ENCODE measurements at places on chromosomes 1 and 21.

DNA sequence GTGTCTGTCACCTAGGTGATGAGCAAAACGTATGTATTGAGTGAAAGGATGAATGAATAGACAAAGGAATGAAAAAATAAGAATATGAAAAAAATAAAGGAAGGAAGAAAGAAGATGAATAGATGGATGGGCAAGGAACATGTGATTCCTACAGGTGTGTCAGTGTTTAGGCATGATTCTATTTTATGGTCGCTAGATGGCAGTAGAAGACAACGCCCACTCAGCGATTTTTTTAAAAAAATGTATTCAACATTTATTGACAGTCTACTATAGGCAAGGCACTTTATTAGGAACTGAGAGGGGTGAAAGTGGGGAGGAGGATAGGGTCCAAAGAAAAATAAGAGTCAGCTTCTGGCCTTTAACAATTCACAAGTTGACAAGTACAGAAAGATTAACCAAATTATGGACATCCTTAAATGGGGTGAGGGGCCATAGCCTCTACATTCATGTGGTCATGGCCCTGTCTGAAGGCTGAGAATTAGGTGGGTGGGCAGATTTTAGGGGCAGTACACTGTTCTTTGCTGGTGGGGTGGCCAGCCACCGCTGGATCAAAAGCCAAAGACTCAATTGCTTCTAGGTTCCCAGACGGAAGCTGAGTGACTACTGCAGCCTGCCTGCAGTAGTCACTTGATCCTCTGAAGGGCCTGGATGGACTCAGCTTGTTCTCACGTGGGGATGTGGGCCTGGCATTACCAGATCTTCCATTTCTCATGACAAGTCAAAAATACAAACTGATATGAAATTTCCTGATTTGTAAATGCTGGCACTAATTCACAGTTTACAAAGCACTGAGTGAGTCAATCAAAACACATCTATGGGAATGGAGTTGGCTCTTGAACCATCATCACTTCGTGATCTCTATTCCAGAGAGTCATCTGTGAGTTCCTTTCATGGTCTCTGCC is 83.9 kb downstream of the FASLG start:
- DNase-seq, result no peak

GRCh38 chr1:119483441-119484200 is 23.4 kb upstream of the HSD3B1 start:
- DNase-seq, result no peak

GRCh38 chr1:16175610-16176553 is 20.0 kb upstream of the EPHA2 start:
- no peak for DNase-seq

- DNase-seq, result no peak
Measured at GRCh38 chr1:24077278-24077978, 34.5 kb downstream of the MYOM3 start.

DNA sequence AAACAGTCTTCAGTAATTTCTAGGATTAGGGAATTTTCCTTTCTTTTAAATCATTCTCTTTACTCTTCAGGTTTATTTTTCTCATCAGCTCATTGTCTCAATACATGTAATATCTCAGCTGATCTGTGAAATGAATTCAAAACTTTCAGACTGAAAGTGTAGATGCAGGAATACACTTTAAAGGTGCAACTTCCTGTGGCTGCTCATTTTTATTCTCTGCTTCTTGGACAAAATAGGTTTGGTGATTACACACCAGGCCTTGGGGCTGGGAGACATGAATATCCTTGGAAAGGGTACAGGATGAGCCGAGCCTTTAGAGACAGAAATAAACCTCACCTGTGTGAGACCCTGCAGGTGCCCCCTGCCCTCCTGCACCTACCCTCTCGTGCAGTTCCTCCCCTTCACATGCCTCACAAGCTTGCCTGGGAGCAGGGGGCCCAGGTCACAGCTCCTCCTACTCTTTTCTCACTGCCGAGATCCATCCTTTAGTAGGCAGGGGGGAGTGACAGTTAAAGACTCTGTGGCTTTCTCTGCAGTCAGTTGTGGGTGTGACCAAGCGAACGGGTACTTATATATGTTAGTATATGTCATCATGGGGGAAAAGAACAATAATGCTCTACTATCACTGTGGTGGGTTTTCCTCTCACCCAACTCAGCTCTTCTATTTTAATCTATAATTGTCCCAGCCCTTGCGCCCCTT is 23.6 kb downstream of the XCL2 start:
- DNase-seq, result peak; percentile 69

GRCh38 chr1:109501644-109502363 is 7.7 kb downstream of the AMIGO1 start:
- no peak for DNase-seq

DNA sequence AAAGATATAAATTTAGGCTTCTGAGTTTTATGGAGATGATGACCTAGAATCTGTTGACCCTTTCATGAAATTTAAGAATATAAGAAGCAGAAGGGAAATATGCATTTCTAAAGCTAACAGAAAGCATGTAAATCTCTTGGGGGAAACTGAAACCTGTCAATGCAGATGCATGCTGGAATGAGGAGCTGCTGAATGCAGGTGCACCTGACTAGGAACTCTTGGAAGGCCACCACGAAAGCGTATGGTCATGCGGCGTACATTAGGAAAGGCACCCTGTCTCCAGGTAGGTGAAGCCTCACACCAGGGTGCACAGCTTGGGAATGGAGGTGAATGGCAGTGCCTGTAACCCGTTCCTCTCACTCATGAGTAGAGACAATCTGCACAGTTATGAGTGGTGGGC is 309.7 kb downstream of the SEC16B start:
- DNase-seq, result no peak

DNA sequence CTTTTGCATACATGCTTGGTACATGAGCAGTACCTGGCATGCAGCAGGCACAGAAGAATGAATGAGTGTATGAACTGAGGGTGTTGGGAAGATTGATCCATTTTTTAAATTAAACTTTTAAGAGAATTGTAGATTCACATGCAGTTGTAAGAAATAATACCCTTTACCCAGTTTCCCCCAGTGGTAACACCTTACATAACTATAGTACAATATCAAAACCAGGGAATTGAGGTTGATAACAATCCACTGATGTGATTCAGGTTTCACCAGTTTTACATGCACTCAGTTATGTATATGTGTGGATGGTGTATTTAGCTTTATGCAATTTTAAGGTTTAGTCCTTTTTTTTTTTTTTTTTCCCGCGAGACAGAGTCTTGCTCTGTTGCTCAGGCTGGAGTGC is 20.5 kb downstream of the TRABD2B start:
- no peak for DNase-seq

DNA sequence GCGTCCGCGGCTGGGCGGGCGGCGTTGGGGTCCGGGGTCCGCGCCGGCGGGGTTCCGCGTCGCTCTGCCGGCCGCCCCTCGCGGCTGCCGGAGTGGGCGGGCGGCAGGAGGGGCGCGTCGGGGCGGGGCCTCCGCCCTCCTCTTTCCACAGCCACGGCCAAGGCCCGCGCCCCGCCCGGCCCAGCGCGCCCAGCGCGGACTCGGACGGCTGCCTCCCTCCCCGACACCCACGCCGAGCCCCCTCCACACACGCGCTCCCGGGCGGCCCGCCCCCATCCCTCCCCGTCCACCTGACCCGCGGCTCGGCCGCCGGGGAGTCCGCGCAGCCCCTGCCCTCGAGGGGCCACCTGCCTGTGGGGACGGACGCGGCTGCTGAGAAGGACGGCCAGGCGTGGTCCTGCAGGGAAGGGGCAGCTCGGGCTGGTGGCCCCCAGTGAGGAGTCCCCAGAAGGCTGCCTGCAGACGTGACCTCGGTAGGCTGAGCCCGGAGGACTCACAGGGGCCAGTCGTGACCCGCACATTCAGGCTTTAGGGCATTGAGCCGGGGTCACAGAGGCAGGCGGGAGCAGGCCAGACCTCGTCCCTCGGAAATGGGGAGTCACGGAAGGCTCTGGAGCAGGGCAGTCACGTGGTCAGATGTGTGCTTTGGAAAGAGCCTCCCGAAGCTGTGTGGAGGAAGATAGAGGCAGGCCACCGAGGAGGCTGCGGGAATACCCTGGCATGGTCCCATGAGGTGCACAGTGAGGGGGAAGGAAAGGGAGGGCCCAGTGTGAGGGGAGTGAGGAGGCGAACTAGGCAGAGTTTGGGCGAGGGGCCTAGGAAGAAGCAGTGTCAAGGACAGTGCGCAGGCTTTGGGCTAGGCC is at the start of gene COL8A2:
Gene COL8A2, minus strand, starts transcription at position 94 of the 863 bp plus-strand sequence. CDS start 24,980 bp downstream, outside the sequence.
- peak; percentile 22 for DNase-seq

- DNase-seq, result no peak
Measured at GRCh38 chr1:153659656-153660055, 1.2 kb downstream of the SNAPIN start.

DNA sequence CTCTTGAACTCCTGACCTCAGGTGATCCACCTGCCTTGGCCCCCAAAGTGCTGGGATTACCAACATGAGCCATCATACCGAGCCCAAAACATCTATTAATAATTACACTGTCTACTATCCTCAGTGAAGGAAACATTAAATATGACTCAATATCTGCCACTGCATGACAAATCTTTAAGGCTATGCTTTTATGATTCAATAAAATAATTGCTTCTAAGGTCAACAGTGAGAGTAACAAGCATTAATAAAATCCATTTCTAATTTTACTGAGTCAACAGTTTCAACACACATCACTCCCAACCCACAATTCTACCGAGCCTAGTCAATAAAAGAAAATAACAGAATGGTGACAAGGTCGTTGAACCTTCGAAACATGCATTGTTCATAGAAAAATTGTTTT is 125.5 kb upstream of the CHRM3 start:
- no peak for DNase-seq

- DNase-seq, result no peak
Measured at GRCh38 chr1:247119600-247120407, 15.6 kb upstream of the ZNF669 start.

DNA sequence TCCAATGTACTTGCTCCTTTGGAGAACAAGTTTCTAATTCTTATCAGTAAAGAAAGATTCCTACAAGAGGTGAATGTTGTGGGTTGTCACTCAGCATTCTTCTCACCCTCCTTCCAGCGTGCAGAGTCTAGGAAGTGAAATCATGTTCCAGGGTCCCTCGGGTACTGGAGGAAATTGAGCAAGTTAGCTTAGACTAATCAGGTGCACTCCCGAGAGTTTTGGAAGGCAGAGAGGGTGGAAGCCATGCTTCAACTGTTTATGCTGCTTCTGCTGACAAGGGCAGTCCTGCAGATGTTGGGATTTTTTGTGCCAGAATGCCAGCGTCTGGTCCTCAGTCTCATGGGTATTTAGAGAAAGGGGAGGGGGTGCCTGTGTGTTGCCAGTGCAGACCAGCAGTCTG is 5.3 kb upstream of the C1orf115 start:
- no peak for DNase-seq

- DNase-seq, result no peak
Measured at GRCh38 chr1:44962729-44963128, 23.7 kb downstream of the EIF2B3 start.
